ENCODE measurements at places on chromosomes 7 and 10.

GRCh38 chr7:134962270-134962780 lies 24.0 kb upstream of the AGBL3 start:
- no peak for DNase-seq

DNA sequence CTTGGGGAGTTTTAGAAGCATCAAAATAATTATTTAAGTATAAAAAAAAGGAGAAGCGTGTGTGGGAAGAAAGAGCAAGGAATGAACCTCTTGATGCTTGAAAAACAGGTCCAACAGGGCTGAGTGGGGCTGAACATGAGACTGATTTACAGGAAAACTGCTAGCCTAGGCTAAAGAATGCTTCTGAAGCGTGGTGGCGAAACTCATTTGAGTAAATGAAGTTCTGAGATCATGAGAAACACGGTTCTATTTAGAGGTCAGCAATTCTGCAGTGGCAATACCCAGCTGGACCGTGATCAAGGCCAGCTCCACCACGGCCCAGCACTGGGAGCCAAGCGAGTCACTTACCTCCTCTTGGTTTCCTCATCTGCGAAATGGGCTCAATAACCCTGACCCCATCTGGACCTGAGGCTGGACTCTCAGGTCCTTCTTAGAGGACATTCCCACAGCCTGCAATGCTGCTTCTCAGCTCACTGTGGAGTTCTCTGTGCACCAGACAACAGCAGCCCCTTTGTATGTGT lies 140.1 kb upstream of the ADAM12 start:
- no peak for DNase-seq

GRCh38 chr10:97211229-97211628 lies 25.5 kb upstream of the SLIT1 start:
- no peak for DNase-seq

GRCh38 chr7:90207956-90208355 lies 3.6 kb upstream of the STEAP2 start:
- no peak for DNase-seq

DNA sequence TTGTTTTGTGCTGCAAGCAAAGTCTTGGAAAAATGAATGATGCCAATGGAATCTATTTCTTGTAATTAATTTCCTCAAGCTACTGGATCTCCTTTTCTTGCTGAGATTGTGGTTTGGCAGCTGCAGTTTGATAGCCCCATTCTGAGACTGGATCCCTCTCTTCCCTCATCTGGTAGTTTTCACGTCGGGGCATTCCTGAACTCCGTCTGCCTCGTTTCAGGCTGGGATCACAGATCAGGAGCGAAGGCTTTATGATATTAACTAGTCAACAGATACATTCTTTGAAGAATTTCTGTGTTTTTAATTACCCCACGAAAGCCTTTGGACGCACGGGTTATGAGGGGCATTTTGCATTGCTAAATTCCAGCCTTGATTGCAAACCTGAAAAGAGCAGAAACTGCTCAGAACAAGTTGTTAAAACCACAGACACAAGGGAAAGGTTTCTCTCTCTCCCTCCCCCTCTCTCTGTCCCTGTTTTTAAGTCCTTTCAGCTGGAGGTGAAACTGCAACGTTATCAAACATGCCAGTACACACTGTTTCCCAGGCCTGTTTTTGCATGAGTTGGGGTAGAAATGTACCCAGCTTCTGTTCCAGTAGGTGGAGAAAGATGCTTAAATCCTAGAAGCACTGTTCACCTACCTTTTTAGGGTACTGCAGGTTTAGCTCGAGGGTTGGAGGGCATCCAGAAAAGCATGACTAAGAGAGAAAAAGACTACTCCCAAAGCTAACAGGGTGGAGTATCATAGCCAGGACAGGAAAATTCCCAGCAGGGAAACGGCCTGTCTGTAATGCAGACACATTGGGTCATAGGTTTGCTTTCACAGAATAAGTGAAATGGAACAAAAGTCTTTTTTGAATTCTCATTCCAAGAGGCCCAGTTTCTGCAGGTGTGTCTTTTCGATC lies 124.3 kb downstream of the CUX1 start:
- DNase-seq = no peak

Measured in NCI-H345 (cell line).